ENCODE measurements at places on chromosomes 5 and 9.
A peak's percentile ranks its signal among the peaks of the same experiment; 100 is the strongest.

GRCh38 chr9:34615132-34615531 is 3.2 kb upstream of the RPP25L start:
- no peak for DNase-seq

DNA sequence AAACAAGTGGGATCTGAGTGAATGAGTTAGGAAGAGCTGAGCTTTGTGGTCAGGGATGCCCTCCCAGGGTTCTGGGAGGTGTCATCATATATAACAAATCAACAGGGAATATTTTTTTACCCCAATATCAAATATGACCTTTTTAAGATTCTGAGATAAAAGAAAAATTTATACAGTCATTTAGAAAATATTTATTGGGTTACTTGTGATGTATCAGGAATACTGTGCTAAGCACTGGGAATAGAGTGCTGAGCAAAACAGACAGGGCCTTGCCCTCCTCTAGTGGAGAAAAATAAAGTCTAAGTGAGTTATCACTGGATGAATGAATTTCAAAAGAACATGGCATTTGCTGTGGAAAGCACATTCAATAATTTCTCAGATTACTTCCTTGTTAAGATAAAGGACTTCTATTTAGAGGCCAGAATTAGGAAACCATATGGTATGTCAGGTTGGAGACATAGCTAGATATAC is 102.9 kb downstream of the BOD1 start:
- DNase-seq = peak; percentile 51

DNA sequence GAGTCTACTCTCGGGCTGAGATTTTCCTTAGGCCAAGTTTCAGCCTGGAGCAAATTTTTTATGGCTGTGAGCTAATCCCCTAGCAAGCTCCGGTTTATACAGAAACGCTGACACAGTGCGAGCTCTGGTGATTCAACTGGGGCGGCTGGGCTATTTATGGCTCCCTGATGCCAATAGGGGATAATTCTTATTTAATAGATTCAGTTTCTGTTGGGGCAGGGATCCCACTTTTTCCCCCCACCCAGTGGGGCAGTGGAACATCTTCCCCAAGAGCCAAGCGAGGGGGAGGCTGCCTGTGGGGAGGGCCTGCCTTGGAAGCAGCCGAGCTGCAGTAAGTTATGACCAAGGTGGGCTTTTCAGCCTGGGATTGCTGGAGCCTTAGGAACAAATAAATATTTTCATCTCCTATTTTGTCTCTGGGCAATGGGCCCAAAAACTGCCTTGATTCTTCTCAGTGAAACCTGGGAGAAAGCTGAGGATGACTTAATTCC is 129.1 kb downstream of the MACROH2A1 start:
- peak; percentile 89 for DNase-seq

GRCh38 chr5:93899026-93899600 is 157.7 kb upstream of the POU5F2 start:
- peak; percentile 23 for DNase-seq

DNA sequence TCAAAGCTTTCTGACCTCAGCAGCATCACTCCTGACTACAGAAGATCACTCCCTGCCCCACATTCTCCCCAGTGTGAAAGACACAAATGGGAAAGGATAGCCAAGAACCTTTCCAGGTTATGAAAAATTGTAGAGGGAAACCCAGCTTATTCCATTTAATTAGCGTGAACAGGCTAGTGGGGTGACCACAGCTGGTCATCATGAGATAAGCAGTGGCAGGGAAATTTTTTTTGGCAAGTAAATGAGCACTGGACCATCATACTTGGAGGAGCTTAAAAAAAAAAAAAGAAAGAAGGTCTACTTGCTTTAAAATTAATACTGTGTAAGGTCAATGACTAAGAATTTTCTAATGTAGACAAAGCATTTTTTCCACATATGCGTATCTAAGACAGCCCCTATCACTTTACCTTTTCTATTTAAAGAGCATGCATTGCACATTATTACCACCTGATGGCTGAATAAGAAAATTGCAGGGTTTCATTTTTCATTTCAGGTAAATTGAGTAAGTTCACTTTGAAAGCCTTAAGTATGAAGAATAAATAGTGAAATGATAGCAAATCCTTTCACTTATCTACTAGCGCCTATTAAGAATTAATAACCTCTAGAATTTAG is 123.6 kb downstream of the ELAVL2 start:
- no peak for DNase-seq

DNA sequence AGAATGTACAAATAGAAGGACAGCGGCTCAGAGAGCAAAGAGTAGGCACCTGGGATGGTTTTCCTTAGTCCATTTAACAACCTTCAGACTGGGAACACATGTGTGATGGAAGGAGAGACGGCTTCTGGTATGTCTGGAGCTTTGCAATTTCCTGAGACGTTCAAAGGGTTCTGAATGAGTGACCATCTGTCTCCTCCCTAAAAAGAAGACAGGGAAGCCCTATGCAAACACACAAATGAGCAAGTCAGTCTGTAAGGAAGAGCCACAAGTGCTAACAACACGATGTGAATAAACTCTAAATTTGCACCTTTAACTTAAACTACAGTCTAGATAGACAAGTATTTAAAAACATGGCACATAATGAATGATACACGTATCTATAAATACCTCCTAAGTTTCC is 391.0 kb downstream of the ICE1 start:
- DNase-seq = no peak

GRCh38 chr5:56440871-56441740 is 208.0 kb upstream of the ANKRD55 start:
- peak; percentile 68 for DNase-seq

- DNase-seq = no peak
These were observed 274.8 kb downstream of the DENND1A start for GRCh38 chr9:123654994-123655637.

DNA sequence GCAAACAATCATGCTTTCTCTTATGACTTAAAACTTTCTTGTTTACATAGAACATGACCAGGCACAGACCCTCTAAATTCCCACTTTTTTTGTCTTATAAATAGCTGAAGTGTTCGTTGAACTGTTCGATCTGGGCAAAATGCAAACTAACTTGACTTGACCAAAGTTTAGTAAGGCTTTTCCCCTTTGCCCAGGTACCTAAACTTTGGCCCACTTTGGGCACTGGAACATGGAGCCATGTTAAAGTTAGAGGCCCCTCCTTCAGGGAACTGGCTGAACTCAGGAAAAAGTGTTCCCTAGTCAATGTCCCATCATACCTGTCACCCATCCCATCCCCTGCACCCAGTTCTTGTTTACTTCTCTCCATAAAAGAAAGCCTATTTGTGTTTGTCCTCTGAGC is 9.4 kb upstream of the AMACR start:
- DNase-seq = no peak

- no peak for DNase-seq
These were observed 6.4 kb downstream of the SLC26A2 start for GRCh38 chr5:149966946-149967345.

GRCh38 chr9:76637416-76637815 is 126.8 kb upstream of the PCA3 start:
- no peak for DNase-seq

GRCh38 chr9:3136686-3137346 is 292.9 kb upstream of the PUM3 start:
- no peak for DNase-seq

DNA sequence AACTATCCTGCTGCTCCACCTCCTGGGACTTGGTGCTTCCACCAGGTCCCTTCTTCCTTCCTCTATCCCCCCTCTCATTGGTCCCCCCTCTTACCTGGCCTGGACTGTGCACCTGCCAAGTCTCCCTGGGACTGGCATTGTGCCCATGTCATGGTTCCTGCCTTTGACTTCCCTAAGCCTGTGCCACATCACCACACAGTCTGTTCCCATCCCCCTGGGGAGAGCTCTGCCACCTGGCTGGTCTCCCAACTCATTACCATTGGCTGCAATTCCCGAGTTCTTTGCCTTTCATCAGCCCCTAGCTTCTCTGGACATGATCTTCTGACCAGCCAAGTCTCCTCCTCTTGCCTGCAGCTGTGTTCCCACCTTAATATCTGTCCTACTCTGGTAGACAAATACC is 180.3 kb downstream of the SREK1 start:
- no peak for DNase-seq

GRCh38 chr5:5781335-5781734 is 358.9 kb downstream of the ICE1 start:
- no peak for DNase-seq

- peak; percentile 98 for DNase-seq
These were observed at the start of gene OSMR for GRCh38 chr5:38845526-38846378. OSMR (plus strand) TSS chr5:38846012; CDS start chr5:38869045, 23,033 bp downstream.

GRCh38 chr5:101429241-101429640 is 526.2 kb upstream of the ST8SIA4 start:
- peak; percentile 86 for DNase-seq

- peak; percentile 69 for DNase-seq
These were observed 136.5 kb downstream of the CCDC192 start for GRCh38 chr5:127839496-127840197.

DNA sequence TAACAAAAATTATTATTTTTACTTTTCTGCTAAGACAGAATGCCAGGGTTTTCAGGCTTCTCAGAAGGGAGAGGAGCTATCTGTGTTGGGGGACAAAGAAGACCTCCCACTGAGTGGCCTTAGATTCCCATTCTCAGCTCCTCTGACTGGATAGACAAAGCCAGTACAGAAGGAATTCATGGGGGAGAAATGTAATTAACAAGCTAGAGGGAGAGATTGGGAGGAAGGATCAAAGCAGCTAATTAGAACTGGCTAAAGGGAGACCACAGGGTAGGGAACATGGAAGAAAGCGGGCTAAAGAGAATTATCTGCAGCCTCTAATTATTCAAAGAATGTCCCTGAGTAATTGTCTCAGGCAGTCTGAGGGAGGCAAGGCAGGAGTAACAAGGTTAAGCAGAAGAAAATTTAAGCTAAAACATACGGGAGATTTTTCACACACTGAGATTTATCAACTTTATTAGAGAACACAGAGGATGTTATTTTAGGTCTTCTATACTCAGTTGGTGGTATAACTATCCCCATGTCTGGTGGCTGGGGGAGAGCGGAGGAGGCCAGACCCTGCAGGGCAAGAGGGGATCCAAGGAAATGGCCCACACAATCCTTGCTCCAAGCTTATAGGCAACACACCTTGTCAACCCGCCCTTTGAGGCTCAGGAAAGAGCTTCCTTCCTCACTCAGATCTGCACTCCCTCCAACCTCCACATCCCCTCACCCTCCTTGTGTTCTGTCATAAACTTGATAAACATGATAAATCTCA is 87.7 kb upstream of the LRRTM2 start:
- no peak for DNase-seq

DNA sequence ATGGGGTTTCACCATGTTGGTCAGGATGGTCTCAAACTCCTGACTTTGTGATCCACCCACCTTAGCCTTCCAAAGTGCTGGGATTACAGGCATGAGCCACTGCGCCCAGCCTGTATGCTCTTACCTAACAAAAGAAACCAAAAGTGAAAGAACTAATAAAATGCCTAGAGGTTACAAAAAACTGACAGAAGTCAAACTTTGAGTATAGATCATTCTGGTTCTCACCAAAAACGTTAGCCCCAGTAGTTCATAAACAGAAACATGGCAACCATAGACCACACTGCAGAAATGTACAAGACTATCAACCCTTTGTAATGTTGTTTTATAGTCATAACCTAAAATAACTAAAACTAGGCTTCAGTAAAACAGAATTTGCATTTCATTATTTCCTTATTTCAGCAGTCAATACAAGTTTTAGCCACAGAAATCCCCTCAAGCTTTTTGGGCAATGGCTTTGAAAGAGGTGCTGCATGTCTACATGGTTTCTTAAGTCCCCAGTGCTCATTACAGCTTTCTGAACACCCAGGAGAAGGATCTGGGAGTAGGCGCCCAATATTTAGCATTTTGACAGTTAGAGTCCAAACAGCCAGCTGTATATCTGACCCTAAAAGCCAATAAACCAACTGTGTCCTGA is 72.5 kb downstream of the EPB41L4A start:
- DNase-seq = no peak

DNA sequence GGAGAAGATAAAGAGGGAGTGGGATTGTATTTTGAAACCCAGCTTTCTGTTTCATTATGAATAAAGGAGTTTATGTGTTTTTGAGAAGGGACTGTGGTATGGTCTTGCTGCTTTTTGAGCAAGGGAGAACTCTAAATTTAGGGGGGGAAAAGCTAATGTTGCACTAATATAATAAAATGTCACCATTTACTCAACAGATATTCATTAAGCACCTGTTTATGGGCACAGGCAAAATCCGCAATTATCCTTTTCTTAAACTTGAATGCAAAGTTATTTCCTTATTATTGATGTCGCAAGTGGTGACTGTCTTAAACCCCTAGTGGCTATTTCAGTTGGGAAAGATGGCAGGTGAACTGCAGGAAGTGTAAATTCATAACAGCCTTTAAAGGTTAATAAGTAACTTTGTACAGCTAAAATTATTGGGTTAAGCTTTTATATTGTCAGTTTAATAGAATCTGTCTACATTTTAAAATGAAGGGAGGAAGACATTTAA is 1.5 kb downstream of the CDC42SE2 start:
- DNase-seq = peak; percentile 47

GRCh38 chr5:83547161-83547560 is 75.6 kb downstream of the VCAN start:
- DNase-seq = no peak

- DNase-seq = no peak
These were observed 245.7 kb downstream of the BNC2 start for GRCh38 chr9:16624744-16625117.

GRCh38 chr9:109063760-109064159 is 50.5 kb upstream of the CTNNAL1 start:
- peak; percentile 7 for DNase-seq

DNA sequence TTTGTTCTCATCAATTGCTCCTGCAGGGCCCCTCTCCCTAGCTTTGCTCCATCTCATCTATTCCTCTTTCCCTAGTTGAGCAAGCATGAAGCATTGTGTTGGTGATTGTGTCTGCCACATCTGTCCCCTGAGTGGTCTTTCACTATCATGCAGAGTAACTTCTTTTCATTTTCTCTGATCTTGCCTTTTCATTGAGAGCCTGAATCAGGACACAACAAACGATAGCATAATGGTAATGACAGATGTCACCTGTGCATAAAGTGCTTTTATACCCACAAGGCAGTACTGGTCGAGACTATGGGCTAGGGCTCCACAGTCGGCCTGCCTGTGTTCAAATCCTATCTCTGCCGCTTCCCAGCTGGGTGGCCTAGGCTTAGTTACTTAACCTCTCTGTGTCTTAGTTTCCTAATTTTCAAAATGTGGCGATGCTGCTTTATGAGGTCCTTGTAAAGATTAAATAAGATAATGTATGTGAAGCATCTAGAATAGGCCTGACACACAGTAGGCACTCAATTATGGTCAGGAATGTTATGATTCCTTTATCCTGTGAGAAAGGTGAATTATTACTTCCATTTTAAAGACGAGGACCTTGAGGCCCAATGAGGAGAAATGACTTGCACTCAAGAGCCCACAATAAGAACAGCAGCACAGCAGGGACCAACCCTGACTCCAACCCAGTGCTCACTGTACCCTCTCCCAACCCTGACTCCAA is 137.1 kb upstream of the ZNF618 start:
- no peak for DNase-seq

DNA sequence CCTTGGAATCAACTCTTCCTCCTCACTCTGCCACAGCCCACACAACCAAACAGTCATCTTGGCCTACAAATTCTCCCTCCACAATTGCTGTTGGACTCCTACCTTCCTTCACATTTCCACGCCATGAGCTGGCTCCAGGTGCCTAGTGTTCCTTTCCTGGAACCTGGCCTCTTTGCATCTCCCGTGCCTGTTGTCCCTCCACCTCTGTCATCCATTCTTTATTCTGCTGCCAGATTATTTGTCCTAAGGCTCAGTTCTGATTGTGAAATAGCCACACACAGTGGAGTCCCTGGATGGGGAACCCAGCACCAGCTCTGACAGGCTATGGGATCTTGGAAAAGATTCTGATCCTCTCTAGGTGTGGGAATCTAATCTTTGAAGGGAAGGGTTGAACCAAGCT is 109.1 kb upstream of the ANKH start:
- no peak for DNase-seq

GRCh38 chr5:50547303-50547702 is 106.2 kb upstream of the EMB start:
- no peak for DNase-seq
